Osteocyte (in vitro differentiated cells): ENCODE measurements at places on chromosomes 11 and 22.
A peak's percentile ranks its signal among the peaks of the same experiment; 100 is the strongest.

GRCh38 chr22:36245805-36246356, 6.6 kb upstream of the APOL2 start:
- DNase-seq, result no peak

GRCh38 chr22:41963453-41964111, 5.7 kb upstream of the SEPTIN3 start:
- DNase-seq, result no peak

- no peak for DNase-seq
These were observed 1.2 kb downstream of the P2RX3 start for GRCh38 chr11:57339328-57339727.

DNA sequence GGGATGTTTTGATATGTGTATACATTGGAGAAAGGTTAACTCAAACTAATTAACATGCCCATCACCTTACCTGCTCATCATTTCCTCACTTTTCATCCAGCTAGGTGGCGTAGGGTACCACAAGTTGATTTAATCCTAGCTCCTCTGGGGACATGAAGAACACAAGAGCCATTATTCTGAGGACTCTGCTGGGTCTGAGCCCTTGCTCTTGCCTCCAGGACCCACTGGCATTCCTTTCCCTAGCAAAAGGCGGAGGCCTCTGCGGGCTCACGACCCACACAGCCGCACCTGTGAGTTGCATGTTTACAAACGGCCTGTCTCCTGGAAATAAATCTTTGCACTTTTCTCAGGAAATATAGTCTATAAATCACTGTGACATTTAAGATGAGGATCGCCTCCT, 871.9 kb downstream of the TBC1D22A start:
- DNase-seq, result peak; percentile 49

DNA sequence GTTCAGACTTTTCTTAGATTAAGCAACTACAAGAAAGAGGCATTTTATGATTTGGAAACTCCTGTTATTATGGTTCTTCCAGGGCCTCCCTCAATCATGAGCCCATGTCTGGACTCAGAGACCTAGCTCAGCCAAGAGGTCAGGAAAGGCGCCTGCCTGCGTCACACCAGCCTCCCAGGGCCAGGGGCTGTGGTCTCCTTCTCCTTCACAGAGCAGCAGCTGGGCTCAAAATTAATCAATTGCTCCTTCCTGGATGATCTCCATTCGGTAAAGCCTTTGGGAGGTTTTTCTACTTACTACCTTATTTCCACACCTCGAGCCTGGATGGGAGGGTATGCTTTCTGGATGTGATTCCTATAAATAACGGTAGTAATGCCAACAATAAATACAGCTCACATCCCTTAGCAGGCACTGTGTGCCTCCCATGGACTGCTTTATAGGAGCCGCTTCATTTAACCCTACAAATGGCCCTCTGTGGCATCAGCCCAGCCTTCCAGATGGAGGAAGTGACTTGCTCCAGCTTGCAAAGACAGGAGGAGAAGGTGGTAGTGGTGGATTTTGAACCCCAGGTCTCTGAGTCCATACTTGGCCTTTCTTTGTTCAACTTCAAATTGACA, 1445.6 kb downstream of the TBC1D22A start:
- peak; percentile 74 for DNase-seq

DNA sequence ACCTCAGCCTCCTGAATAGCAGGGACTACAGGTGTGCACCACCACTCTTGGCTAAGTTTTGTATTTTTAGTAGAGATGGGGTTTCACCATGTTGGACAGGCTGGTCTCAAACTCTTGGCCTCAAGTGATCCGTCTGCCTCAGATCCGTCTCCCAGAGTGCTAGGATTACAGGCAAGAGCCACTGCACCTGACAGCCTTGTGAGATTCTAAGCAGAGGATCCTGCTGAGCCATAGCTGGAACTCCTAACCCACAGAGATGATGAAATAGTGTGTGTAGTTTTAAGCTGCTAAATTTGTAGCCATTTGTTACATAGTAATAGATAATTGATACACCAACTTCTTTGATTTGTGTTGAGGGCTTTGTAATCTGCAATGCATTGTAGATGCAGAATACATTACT, 51.1 kb downstream of the CLMP start:
- no peak for DNase-seq

- DNase-seq, result no peak
These were observed 104.8 kb downstream of the NECTIN1 start for GRCh38 chr11:119624102-119624615.

GRCh38 chr11:65317025-65317786, 2.5 kb downstream of the CDC42EP2 start:
- DNase-seq, result no peak

DNA sequence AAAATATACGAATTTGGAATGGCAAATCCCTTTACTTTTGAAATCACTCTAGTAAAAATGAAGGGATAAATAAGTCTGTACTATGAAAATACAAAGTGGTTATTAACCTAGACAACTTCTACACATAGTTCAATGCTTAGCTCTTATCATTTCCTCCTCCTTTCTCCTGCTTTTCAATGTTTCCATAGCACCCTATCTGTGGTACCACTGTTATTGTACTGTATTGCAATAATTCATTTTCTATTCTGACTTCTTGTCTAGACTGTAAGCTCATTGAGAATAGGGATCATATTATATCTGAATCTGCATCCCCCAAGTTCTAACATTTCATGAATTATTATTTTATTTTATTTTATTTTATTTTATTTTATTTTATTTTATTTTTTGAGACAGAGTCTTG, 251.4 kb downstream of the TTC28 start:
- DNase-seq, result no peak

GRCh38 chr11:128288368-128288767, 299.0 kb downstream of the ETS1 start:
- DNase-seq, result no peak

DNA sequence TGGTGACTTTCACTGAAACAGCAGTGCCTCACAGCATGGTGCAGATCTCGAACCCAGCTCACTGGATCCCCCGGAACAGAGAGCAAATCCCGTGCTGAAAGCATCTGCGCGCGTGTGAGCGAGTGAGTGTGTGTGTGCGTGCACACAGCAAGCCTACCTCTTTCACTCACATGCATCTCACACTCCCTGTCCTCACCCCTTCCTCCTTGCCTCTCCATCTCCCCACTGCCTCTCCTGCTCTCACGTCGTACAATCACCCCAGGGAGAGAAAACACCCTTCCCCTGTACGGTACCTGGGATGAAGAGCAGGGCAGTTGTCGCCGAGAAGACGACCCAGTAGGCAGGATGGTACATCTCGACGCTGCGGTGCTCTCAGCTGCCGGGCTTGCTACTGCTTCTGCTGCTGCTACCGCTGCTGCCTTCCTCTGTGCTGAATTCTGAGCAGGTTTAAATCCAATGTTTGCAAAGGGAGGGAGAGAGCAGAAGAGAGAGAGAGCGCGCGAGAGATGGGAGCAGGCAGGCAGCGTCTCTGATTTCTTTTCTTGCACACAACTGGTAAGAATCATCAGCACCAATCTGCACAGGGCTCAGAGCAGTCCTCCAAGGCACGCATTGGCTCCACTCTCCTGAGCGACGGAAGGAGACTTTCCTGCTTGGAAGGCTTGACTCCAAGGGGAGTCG, at the start of gene OPCML:
Gene OPCML (minus strand): TSS at position 531 of the 681 bp plus-strand sequence.
- no peak for DNase-seq

- DNase-seq, result no peak
These were observed 26.5 kb downstream of the CTNND1 start for GRCh38 chr11:57787920-57788702.

DNA sequence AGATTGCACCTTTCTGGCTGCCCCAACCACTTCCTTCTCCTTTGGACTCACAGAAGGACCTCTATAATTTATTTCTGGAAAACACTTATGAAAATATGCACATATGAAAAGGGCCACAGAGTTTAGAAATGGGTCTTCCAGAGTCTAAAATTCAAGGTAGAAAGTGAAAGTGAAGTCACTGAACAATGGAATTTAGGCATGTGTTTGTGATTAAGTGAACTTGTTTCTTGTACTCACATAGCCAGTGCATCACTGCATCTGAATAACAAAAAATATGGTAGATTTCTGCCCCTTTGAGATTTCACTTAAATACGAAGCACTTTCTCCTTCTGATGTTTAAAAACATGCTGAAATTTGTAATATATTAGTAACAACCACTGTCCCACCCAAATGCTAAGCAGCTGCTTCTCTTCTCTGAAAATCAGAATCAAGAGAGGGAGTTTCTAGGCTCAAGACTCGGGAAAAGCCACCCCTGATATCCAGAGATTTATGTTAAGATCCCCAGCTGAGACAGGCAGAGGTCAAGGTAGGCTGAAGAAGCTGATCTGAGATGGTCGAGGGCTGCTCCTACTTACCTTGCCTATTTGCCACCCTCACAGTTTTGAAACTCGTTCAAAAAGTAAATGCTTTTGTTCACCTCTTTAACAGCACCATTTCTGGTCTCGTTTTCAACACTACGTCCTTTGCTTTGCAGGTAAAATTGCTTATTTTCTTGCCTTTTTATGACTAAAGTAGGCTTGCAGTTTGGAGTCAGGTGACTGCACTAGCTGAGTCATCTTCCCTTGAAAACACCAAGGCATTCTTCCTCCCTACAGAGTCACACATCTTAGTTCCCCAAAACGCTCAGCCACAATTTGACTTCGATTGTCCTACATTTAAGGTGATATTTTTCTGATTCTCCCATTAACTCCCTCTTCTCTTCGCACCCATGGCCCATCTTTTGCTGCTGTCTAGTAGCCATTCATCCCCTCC, at the start of gene XKR3:
Gene XKR3 (minus strand): TSS at position 696 of the 972 bp plus-strand sequence. CDS start 17,338 bp downstream, outside the sequence.
- DNase-seq, result no peak

GRCh38 chr11:2739531-2740274, 39.9 kb upstream of the KCNQ1OT1 start:
- DNase-seq, result no peak

GRCh38 chr11:45022294-45023064, 71.8 kb upstream of the TP53I11 start:
- no peak for DNase-seq

DNA sequence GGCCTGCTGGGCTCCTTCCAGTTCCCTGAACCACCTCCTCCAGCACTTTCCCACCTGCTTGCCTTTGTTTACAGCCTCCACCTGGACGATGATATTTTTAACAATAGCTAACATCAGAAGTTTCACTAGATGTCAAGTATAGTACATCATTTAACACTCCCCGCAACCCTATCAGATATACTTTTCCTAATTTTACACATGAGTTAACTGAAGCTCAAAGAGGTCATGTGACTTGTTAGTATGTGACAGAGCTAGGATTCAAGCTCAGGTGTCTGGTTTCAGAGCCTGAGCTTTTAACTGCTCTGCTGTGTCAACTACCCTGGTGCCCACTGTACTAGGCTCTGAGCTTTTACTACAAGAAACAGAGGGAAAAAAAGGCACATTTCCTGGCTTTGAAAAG, 14.3 kb upstream of the HPX start:
- no peak for DNase-seq

DNA sequence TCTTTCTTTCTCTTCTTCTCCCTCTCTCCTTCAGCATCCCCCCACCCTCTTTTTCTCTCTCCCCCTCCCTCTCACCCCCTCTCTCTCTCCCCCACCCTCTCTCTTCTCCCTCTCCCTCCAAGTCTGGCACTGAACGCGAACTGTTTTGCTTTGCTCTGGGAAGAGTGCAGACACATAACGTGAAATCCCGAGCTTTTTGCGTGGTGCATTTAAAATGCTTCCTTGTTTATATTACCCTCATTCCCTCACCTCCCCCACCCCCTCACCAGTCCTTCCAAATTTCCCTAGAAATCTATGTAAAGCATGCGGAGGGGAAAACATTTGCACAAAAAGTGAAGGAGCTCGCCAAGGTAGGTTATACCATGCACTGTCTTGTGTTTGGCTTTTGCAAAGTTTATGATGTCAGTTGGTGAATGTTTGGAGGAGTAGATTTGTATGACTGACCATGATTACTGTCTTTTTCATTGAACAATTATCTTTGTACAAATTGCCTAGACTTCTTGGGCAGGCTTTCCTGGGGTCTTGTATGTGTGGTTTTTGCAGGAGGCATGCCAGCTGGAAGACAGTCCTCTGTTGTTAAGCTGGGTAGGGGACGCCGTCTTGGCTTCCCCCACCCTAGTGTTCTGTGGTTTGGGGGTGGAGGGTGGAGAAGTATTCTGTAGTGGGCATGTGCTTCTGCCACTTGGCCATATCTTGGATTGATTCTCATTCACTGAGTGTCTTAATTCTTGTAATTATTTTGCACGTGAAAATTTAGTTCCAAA, 123.7 kb upstream of the HSD17B12 start:
- DNase-seq, result no peak

DNA sequence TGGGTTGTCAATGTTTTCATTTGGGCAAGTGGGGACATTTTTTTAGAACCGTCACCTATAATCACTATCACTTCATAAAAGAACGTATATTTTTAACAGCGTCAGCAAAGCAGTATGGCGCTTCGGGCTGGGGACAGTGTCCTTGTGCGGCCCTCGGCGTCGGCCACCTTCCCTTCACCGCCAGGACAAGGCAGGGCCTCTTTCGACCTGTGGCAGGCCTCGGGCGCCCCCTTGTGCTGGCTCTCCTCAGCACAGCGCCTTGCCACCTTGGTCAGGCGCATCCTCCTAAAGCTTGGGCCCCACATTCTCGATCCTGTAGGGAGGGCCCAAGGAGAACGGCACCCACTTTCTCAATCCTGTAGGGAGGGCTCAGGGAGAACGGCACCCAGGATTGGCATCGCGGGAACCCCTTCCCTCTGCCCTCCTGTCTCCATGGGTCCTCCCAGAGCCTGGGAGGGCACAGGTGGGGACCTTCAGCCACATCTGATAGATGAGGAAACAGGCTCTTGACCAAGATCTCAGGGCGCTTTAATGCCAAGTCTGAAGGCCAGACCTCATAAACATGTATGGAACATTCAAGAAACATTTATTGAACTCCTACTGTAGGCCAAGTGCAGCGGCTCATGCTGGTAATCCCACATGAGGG, 11.5 kb upstream of the FADD start:
- DNase-seq, result peak; percentile 92

- no peak for DNase-seq
These were observed 115.7 kb downstream of the NTM start for GRCh38 chr11:131486100-131486499.

DNA sequence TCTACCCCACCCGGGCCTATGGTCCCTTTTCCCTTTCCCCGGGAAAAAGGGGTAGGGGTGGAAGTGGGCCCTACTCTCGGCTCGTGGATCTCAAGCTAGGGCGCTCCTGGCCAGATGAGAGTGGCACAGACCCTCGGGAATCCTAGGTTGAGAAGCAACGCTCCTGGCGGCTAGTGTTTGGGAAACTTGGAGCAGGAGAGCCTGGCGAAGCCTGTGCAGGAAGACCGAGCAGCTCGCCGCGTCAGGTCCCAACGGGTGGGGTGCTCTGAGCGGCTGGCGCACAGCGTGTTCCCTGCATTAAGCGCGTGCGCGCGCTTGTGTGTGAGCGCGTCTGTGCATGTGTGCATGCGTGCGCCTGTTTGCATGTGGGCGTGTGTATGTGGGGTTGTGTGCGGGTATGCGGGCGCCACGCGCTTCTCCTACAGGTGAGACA, 7.1 kb upstream of the FLI1 start:
- DNase-seq, result no peak

GRCh38 chr11:23473782-23474181, 613.5 kb upstream of the CCDC179 start:
- DNase-seq, result no peak
